ENCODE measurements at places on chromosomes 7 and 10.

DNA sequence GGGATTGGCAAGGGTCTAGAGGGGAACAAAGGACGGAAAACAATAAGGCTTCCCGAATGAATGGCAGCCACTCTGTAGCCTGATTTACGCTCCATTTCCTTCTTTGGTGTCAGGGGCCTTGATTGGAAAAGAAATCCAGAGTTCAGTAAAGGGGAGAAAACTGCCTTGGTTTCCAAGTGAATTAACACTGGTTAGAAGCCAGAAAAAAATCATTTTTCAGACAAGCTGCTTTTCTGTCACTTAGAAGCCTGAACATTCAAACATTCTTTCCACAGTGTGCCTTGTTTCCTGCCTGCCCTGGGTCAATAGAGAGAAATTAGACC, 283 bp upstream of the TRDMT1 start:
- no peak for DNase-seq

DNA sequence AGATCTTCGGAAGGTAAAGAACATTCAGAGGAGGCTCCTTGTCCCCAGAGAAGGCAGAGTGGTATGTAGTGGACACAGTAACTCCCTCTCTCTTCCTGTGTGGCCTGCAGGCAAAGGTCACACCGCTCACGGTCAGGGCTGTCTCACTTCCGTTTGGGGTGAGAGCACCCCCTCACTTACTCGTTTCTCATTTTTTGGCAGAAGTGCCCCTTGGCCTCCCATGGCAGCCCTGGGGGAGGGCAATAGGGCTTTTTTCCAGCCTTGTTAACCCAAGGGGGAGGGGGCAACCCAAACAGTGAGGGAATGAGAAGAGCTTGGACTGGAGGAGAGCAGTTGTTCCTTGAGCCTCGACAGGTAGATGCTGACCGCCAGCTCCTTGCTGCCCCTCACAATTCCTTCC, 31.8 kb upstream of the SRGN start:
- no peak for DNase-seq

GRCh38 chr7:97024209-97025129, at the start of gene DLX5:
TSS of gene DLX5 (minus strand) at chr7:97024831. CDS start at chr7:97024623, 208 bp downstream.
- DNase-seq = no peak

GRCh38 chr7:132009778-132010177, 453.4 kb upstream of the PODXL start:
- DNase-seq = no peak

DNA sequence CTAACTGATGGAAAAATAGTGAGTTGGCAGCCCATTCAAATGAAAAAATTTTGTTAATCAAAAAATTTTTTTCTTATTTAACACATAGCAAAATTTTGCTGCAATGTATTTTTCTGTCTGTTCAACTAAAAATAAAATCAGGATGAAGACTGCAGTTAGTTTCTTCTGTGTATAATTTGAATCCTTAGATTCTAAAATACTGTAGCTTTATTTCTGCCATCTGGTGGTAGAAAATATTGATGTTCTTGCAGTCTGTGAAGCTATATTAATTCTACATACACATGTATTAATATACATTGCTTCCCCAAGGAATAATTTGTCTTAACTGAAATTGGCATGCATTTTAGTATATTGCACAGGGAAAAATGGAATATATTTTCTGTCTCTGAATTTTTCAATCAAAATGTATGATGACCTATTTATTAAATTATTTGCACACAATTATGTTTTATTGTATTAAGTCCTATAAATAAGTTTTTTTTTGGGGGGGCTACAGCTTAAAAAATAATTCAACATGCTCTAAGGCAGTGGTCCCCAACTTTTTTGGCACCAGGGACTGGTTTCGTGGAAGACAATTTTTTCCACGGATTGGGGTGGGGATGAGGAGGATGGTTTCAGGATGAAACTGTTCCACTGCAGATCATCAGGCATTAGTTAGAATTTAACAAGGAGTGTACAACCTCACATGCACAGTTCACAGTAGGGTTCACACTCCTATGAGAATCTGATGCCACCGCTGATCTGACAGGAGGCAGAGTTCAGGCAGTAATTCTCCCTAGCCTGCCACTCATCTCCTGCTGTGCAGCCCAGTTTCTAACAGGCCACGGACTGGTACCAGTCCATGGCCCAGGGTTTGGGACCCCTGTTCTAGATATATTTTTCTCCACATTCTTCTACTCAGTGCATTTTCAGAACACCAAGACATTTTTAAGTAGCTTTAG, 119.4 kb downstream of the GNAT3 start:
- DNase-seq = no peak

- no peak for DNase-seq
These were observed 12.8 kb downstream of the HECTD2 start for GRCh38 chr10:91422915-91423314.

GRCh38 chr10:5271526-5271925, 74.9 kb downstream of the AKR1C4 start:
- no peak for DNase-seq

DNA sequence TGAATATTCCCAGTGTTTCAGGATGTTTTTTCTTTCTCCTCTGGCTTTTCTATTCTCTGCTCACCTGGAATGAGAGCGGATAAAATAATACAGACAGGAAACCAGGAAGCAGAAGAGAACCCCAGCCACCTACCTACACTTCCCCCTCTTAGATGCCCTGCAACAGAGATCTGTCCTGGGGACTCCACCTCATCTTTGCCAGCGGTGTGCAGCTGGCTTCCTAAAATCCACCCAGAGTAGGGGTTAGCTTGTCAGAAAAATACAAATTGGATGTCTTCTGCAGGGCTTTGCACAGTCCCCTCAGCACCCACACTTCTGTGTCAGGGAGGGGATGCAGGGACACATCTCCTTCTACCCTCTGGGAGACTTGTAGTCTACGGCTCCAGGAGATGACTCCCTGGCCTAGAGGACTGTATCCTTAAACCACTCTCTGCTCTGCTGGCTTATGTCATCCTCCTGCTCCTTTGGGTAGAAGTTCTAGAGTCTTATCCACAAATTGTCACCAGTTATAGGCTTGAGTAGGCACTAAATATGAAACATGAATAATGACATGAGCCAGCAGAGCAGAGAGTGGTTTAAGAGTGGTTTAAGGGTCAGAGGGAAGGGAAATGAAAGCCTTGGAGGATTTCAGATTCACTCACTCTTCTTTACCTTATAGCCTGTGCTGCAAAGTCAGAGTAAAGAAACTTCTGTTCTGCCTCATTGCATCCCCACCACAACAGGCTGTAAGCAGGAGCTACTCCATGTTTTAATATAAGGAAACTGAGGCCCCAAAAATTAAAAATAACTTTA, 749.4 kb downstream of the AUTS2 start:
- no peak for DNase-seq

DNA sequence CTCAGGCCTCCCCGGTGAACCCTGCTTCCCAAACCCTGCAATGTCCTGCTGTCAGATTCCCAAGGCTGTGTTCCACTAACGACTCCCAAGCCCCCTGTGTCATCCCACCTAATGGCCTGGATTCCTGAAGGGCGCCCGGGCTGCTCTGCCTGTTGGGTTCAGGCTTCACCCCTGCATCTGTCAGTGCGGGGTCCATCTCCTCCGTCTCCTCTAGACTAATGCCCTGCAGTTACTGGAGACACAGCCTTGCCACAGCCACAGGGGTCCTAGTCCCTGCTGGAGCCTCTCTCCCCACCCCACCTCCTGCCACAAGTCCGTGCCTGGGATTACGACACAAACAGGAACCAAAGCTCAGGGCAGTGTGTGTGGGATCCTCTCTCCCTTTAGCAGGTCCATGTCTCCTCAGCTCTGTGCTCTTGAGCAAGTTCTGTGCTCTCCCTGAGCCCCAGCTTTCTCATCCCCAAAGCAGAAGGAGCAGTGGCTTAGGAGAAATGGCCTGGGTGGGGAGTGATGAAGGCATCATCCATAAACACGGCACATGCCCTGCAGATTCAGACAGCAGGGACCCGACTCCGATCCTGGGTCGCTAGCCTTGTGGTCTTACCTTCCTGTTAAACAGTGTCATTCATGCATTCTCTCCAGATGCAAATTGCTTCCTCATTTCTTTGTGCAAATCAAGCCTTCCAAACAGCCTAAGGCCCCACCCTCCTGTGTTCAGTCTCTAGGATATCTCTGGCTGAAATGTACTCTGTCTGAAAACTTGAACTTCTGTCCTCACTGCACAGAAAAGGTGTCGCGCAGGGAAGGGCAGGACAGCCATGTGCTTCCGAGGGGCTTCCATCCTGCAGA, 8.2 kb upstream of the RBP3 start:
- DNase-seq = no peak

DNA sequence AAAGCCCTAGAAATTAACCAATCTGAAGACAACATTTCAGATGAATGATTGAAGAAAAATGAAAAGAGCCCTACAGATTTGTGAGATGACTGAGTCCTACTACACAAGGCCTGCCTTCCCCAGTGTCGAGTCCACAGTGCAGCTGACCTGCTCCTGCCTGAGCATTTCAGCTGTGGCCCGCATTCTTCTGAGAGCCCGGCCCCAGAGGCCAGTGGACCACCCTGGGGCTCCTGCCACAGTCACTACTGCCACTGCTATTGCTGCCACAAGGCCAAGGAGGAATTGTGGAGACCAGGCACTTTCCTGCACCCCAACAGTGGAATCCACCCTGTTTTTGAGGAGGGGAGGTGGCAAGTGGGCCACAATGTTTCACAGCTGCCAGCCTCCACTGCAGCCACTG, 19.6 kb upstream of the ZNF735 start:
- no peak for DNase-seq

GRCh38 chr7:39888171-39888853, 61.7 kb upstream of the CDK13 start:
- DNase-seq = no peak

GRCh38 chr7:6691103-6691502, 15.6 kb downstream of the ZNF12 start:
- no peak for DNase-seq

- DNase-seq = no peak
These were observed 42.1 kb upstream of the MKLN1 start for GRCh38 chr7:131285556-131285955.

GRCh38 chr10:85318809-85319807, 990.7 kb downstream of the CCSER2 start:
- DNase-seq = no peak

GRCh38 chr7:72234086-72234485, 178.1 kb downstream of the CALN1 start:
- DNase-seq = no peak

- DNase-seq = no peak
These were observed 113.4 kb downstream of the GPR37 start for GRCh38 chr7:124652237-124652636.

DNA sequence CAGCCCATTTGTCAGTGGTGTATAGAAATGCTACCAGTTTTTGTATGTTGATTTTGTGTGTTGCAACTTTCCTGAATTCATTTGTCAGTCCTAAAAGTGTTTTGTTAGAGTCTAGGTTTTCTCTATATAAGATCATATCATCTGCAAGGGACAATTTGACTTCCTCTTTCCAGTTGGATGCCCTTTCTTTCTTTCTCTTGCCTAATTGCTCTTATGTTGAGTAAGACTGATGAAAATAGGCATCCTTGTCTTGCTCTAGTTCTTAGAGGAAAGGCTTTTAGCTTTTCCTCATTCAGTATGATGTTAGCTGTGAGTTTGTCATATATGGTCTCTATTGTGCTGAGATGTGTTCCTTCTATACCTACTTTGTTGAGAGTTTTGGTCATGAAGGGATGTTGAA, 161.7 kb upstream of the TPK1 start:
- DNase-seq = no peak

DNA sequence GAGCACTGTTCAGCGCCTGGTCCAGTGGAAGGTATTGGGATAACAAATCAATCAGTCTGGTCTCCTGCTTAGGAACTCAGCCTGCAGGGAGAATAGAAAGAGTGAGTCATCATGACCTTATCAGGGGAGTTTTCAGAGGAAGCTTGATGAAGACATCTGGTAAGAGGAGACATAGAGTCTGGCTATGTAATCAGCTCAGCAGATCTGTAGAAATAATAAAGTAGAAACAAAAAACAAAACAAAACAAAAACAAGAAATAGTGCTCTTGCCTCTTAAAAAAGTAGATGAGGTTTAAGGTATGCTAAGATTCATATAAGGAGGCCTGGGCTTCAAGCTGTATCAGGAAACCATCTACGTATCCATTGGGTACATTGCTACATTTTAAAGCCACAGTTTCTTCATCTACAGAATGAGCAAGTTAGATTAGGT, 14.4 kb downstream of the TAS2R41 start:
- DNase-seq = no peak

GRCh38 chr10:86613905-86614304, 40.4 kb upstream of the OPN4 start:
- DNase-seq = no peak

- DNase-seq = no peak
These were observed 148.9 kb downstream of the PARD3 start for GRCh38 chr10:34666008-34666704.

DNA sequence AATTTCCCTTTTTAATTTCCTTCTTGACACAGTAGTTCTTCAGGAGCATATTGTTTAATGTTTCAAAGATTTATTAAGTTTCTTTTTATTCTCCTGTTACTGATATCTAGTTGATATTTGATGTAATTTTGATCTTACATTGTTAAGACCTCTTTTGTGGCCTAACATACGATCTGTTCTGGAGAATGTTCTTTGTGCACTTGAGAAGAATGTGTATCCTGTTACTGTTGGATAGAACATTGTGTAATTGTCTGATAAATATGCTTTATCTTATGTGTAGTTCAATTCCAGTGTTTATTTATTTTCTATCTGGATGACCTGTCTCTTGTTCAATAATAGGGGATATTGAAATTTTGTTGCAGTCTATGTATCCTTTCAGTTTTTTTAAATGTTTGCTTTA, 106.7 kb downstream of the ITGB1 start:
- no peak for DNase-seq

GRCh38 chr7:45649560-45650346, 75.6 kb downstream of the ADCY1 start:
- no peak for DNase-seq

GRCh38 chr7:68203251-68203650, 1206.6 kb downstream of the TYW1 start:
- no peak for DNase-seq

- no peak for DNase-seq
These were observed 44.1 kb upstream of the ZNRF2 start for GRCh38 chr7:30240106-30240800.

DNA sequence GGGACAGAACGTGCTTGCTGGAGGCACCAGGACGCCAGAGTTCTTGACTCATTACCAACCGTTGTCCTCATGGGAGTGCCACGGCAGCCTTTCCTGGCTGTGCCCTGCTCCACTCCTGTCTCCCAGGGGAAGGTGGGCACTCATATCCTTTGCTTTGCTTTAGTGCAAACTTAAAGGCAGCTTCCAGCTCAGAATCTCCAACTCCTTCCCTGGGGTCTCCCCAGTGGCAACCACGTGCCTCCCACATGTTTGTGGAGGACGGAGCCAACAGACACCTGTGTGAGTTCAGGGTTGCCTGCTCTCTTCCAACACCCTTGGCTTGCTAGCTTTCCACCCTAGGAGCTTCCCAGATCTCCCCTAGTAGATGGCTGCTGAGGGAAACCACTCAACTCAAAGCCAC, 52.0 kb upstream of the HMX3 start:
- no peak for DNase-seq
